ENCODE measurements at places on chromosomes 4 and X. TPM values are rescaled to one million over a fixed set of nuclear protein-coding genes. Genes with fewer than 3 reads are reported as not detected.

- peak; percentile 18 for DNase-seq
- no peaks in the 10 kb centered on the region for H3K4me1 ChIP-seq
- no peaks in the 10 kb centered on the region for H3K27me3 ChIP-seq
- no peak overlapping the region for H3K4me3 ChIP-seq
Observed at GRCh38 chr4:120691536-120691935, 231.0 kb downstream of the PRDM5 start.

DNA sequence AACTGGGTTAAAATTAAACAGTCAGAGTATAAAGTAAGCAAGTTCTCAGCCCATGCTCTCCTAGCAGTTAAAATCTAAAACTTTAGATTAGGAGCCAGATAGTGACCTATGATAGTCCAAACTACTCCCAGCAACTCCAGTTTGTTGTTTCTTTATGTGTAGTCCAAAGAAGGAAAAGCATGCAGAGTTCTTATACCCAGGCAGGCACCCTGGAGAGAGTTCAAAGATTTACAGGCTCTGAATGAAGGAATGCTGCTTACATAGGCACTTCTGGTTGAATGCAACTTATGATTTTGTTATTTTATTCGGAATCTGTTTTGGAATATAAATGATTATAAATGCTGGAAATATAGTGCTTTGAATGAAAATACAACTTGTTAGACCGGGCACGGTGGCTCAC, 67.2 kb downstream of the GPAT3 start:
- DNase-seq = no peak
- no peak overlapping the region for H3K4me3 ChIP-seq
- no peaks in the 10 kb centered on the region for H3K4me1 ChIP-seq
- H3K27ac ChIP-seq = no peak overlapping the region
- no peaks in the 10 kb centered on the region for H3K27me3 ChIP-seq

GRCh38 chrX:37677243-37677642, 8.3 kb upstream of the XK start:
- H3K4me1 ChIP-seq = no peaks in the 10 kb centered on the region
- no peak overlapping the region for H3K27ac ChIP-seq
- no peak for DNase-seq

DNA sequence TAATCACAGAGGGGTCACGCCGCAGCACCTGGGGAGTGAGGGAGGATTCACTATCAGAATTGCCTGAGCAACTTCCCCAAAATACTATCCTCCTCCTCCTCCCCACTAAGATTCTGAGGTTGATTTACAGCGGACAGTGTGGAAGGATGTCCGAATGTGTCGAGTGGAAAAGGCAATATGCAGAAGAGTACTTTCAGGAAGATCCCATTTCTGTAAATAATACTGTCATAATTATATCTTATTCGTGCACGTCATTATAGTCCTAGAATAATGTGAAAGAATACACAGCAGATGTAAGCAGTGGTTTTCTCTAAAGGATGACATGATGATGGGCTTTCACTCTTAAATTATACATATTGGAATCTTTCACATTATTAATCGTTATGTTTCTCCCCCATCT, 149.8 kb upstream of the NOCT start:
- H3K4me1 ChIP-seq = peaks cover 6% of the 10 kb centered on the region
- H3K27ac ChIP-seq = no peak overlapping the region
- H3K27me3 ChIP-seq = no peaks in the 10 kb centered on the region
- H3K4me3 ChIP-seq = no peak overlapping the region
- no peaks in the 10 kb centered on the region for H3K36me3 ChIP-seq
- DNase-seq = no peak

DNA sequence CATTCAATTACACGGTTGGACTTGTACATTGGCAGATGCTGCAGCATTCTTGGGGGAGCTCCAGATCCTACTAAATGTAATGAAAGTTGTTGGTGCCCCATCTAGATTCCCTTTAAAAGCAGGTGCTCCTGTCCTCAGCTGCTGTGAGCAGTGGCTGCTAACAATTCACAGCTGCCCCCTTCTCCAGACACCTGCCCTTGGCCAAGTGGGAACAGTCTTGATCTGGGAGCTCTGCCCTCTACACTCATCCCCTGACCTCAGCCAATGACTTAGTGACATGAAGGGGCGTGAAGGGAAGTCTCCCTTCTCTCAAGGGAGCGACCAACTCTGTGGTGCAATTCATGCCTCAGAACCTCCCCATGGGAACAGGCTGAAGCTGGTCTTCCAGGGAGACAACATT, 125.7 kb downstream of the EIF4E start:
- H3K27me3 ChIP-seq = no peaks in the 10 kb centered on the region
- H3K36me3 ChIP-seq = no peaks in the 10 kb centered on the region
- H3K4me1 ChIP-seq = no peaks in the 10 kb centered on the region
- no peak overlapping the region for H3K27ac ChIP-seq
- no peak for DNase-seq

DNA sequence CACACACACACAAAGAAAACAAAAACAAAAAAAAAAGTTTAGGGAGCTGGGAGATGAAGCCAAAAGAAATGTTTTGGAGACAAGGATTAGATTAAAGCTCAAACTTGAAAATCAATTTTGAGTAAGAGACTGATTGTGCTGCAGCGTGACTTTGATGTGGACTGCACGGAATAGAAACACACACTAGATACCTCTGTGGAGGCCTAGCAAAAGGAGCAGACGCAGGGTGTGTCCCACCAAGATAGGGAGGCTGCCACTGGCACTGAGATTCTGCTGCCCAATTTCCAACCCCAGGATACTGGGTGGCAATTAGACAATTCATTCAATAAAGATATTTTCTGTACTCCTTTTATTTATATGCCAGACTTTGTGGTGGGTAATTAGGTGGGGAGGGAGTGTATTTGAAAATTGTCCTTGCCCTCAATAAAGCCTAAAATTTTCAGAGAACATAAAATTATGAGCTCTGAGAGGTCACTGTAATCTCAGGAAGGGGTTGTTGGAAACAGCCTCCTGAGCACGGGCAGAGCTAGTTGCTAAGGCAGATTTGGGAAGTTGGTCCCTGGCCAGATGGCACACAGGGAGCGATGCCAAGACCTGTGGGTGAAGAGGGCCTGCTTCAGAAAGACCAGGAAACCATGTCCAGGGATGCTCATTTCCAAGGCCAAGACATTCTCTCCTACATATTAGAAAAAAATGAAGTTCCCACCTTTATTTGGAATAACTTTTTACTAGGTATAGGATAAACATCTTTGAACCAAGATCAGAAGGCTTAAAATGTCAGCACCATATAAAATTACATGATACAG, 1.9 kb upstream of the PPP3CA start:
- H3K27me3 ChIP-seq = no peaks in the 10 kb centered on the region
- DNase-seq = peak; percentile 6
- H3K4me3 ChIP-seq = peak overlapping the region; percentile 81
- H3K4me1 ChIP-seq = peaks cover 15% of the 10 kb centered on the region

DNA sequence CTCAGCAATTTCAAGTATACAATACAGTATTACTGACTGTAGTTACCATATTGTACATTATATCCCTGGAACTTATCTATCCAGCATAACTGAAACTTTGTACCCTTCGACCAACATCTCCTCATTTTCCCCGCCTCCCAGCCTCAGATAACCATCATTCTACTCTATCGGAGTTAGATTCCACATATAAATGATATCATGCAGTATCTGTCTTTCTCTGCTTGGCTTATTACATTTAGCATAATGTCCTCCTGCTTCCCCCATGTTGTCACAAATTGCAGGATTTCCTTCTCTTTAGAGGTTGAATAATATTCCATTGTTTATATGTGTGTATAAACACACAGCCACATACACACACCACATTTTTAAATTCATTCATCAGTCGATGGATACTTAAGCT, 218.1 kb downstream of the MAML3 start:
- H3K4me3 ChIP-seq = no peak overlapping the region
- H3K27ac ChIP-seq = no peak overlapping the region
- H3K36me3 ChIP-seq = no peaks in the 10 kb centered on the region
- no peaks in the 10 kb centered on the region for H3K4me1 ChIP-seq
- no peak for DNase-seq
- no peaks in the 10 kb centered on the region for H3K27me3 ChIP-seq

- no peak for DNase-seq
- no peak overlapping the region for H3K27ac ChIP-seq
- no peaks in the 10 kb centered on the region for H3K27me3 ChIP-seq
- H3K36me3 ChIP-seq = no peaks in the 10 kb centered on the region
- H3K4me3 ChIP-seq = no peak overlapping the region
- no peaks in the 10 kb centered on the region for H3K4me1 ChIP-seq
Observed at GRCh38 chrX:16394290-16394689, 227.0 kb downstream of the MAGEB17 start.

GRCh38 chr4:15117270-15117946, 115.1 kb downstream of the CPEB2 start:
- H3K27me3 ChIP-seq = no peaks in the 10 kb centered on the region
- no peaks in the 10 kb centered on the region for H3K36me3 ChIP-seq
- no peak overlapping the region for H3K4me3 ChIP-seq
- H3K27ac ChIP-seq = no peak overlapping the region

- no peak overlapping the region for H3K27ac ChIP-seq
- H3K4me1 ChIP-seq = no peaks in the 10 kb centered on the region
- H3K36me3 ChIP-seq = no peaks in the 10 kb centered on the region
- no peak overlapping the region for H3K4me3 ChIP-seq
- no peaks in the 10 kb centered on the region for H3K27me3 ChIP-seq
Observed at GRCh38 chr4:67234296-67234695, 311.0 kb downstream of the CENPC start.

GRCh38 chr4:121728066-121728465, 31.3 kb upstream of the ANXA5 start:
- peak; percentile 87 for DNase-seq
- no peak overlapping the region for H3K4me3 ChIP-seq
- H3K4me1 ChIP-seq = peaks cover 23% of the 10 kb centered on the region
- H3K27ac ChIP-seq = peak overlapping the region; percentile 90

DNA sequence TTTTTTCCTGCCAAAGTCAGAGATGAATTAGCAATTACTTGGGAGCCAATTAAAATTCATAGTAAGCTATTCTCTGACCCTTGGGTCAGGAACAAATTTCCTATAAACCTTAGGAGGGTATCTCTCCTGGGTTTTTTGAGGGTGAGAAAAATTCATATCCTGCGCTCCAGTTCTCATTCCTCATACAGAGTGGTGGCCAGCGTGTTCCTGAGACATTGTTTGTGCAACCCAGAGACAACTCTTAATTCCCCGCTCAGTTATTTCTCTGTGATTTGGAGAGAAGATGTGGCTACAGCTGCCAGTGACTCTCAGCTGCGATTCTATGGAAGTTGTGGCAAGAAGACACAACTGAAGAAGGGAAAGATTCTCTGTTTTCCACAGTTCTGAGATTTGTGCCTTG, 37.9 kb upstream of the CBR4 start:
- no peak overlapping the region for H3K27ac ChIP-seq
- no peak for DNase-seq
- H3K4me3 ChIP-seq = no peak overlapping the region
- no peaks in the 10 kb centered on the region for H3K27me3 ChIP-seq
- peaks cover 5% of the 10 kb centered on the region for H3K4me1 ChIP-seq

- H3K27ac ChIP-seq = no peak overlapping the region
- no peaks in the 10 kb centered on the region for H3K4me1 ChIP-seq
Observed at GRCh38 chr4:56374956-56375355, 12.3 kb downstream of the AASDH start.

DNA sequence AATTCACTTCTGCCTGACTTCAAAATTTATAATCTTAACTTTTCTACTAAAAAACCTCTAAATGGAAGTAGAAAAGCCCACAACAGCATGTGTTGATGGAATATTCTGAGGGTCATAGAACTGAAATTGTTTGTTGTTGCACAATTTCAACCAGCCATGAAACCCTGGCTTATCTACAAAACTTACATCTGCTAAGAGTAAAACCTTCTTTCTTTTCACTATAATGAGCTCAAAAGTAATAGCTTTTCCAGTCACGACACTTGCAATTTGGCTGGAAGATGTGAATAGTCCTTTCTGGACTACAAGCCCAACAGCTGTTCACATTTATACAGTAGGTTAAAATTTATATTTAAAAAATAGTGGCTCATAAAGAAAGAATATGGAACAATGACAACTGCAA, 250.0 kb downstream of the GPAT3 start:
- H3K27me3 ChIP-seq = no peaks in the 10 kb centered on the region
- DNase-seq = no peak
- no peak overlapping the region for H3K27ac ChIP-seq

GRCh38 chr4:23890369-23891063, 669 bp upstream of the PPARGC1A start:
- no peak overlapping the region for H3K27ac ChIP-seq
- peaks cover 21% of the 10 kb centered on the region for H3K4me1 ChIP-seq
- no peaks in the 10 kb centered on the region for H3K36me3 ChIP-seq
- peak overlapping the region; percentile 67 for H3K4me3 ChIP-seq
- peaks cover 2% of the 10 kb centered on the region for H3K27me3 ChIP-seq
- DNase-seq = no peak

- no peak overlapping the region for H3K27ac ChIP-seq
- no peak overlapping the region for H3K4me3 ChIP-seq
- no peaks in the 10 kb centered on the region for H3K27me3 ChIP-seq
- H3K36me3 ChIP-seq = no peaks in the 10 kb centered on the region
- no peaks in the 10 kb centered on the region for H3K4me1 ChIP-seq
- DNase-seq = peak; percentile 29
Observed at GRCh38 chrX:73850124-73851013, 287.4 kb downstream of the CHIC1 start.

- no peaks in the 10 kb centered on the region for H3K36me3 ChIP-seq
- H3K27me3 ChIP-seq = no peaks in the 10 kb centered on the region
- peak; percentile 16 for DNase-seq
- H3K4me3 ChIP-seq = peak overlapping the region; percentile 83
Observed at GRCh38 chr4:141132072-141132708, 1.1 kb downstream of the RNF150 start.

DNA sequence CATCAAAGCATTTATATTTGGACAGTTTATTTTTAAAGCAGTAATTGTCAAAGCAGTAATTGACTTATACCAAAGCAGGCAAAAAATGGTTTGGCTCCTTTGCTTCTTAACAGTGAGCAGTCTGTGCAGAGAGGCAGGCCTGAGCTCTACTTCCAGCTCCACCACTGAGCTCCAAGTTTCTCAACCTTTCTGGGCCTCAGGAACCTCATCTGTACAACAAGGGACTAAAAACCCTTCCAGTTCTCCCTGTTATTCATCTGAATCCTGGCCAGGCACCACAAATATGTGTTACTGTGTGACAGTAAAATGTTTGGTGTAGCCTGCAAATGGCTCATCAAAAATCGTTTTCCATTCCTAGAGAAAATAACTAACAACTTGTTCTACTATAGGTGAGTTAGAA, 88.7 kb upstream of the TTC29 start:
- DNase-seq = peak; percentile 49
- H3K27me3 ChIP-seq = no peaks in the 10 kb centered on the region
- H3K27ac ChIP-seq = no peak overlapping the region
- H3K4me1 ChIP-seq = no peaks in the 10 kb centered on the region

GRCh38 chr4:121462660-121463261, 81.9 kb upstream of the QRFPR start:
- H3K27me3 ChIP-seq = peaks cover 5% of the 10 kb centered on the region
- no peaks in the 10 kb centered on the region for H3K36me3 ChIP-seq
- no peak overlapping the region for H3K27ac ChIP-seq
- no peaks in the 10 kb centered on the region for H3K4me1 ChIP-seq
- H3K4me3 ChIP-seq = no peak overlapping the region
- peak; percentile 52 for DNase-seq

Gene CXCL10
- 12.9 TPM for total RNA-seq

Gene HTN1
- total RNA-seq = not detected

Gene LIMCH1
- 3.2 TPM for total RNA-seq

Gene FRAS1
- total RNA-seq = 24.6 TPM

Gene FRG2
- total RNA-seq = not detected

Gene TBC1D8B
- total RNA-seq = 12.1 TPM

Gene FAM9B
- not detected for total RNA-seq

Gene CWH43
- not detected for total RNA-seq

Gene HSFX1
- 0.75 TPM for total RNA-seq

Gene UXT
- total RNA-seq = 72.7 TPM

Gene KCNE5
- total RNA-seq = 1.3 TPM

Gene FAM149A
- total RNA-seq = 1.2 TPM

Gene TMSB4X
- total RNA-seq = 4,388 TPM

Gene PDE6B
- 3.7 TPM for total RNA-seq

Gene DUX4
- not detected for total RNA-seq

Gene TMPRSS11B
- total RNA-seq = 0.27 TPM
